GM23248 (cell line): ENCODE measurements at places on chromosomes 16 and 17.

GRCh38 chr17:61002316-61002736, 324.7 kb downstream of the BCAS3 start:
- DNase-seq = peak; percentile 78

DNA sequence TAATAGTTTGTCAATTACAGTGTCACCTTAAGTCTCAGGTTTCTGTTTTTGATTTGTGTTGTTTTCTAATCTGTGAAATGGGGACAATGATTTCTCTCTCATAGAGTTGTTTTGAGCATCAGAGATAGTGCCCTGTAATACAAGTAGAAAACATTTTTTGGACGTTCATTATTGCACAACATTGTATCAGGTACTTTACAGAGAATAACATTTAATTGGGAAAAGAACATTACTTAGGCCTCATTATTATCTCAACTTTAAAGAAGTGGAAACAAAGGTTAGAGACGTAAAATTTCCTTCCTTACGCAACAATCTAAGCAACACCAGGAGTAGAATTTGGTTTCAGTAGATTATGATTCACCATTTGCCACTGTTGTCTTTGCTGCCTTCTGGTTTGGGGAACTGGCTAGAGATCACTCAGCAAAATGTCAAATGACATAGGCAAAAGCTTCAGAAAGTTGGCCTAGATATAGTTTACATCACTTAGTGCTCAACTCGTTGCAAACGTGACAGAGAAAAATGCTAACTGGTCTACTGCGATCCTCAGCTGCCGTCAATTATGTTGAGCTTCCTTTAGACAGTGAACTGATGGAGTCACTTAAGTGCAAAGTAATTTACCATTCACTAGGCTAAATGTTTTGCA, 1026.8 kb downstream of the CDH11 start:
- DNase-seq = peak; percentile 69

GRCh38 chr16:7443142-7443541, 110.5 kb downstream of the RBFOX1 start:
- DNase-seq = no peak

GRCh38 chr17:77872199-77872598, 86.3 kb upstream of the TNRC6C start:
- DNase-seq = no peak

- DNase-seq = no peak
Observed at GRCh38 chr17:1918346-1919162, 88.7 kb downstream of the RPA1 start.

DNA sequence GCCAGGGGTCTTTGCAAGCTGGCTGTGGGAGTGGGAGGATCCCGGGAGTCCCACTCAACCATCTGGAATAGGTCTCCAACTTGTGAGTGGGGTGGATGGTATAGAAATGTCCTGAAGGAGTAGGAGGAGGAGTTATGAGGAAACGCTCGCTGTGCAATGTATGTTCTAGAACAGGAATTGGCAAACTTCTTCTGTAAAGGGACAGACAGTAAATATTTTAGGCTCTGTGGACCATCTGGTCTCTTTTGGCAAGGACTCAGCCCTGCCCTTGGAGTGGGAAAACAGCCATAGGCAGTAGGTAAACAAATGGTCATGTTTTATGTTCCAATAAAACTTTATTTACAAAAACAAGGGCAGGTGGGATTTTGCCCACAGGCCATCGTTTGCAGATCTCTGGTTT, 149.2 kb downstream of the NPIPB5 start:
- no peak for DNase-seq

DNA sequence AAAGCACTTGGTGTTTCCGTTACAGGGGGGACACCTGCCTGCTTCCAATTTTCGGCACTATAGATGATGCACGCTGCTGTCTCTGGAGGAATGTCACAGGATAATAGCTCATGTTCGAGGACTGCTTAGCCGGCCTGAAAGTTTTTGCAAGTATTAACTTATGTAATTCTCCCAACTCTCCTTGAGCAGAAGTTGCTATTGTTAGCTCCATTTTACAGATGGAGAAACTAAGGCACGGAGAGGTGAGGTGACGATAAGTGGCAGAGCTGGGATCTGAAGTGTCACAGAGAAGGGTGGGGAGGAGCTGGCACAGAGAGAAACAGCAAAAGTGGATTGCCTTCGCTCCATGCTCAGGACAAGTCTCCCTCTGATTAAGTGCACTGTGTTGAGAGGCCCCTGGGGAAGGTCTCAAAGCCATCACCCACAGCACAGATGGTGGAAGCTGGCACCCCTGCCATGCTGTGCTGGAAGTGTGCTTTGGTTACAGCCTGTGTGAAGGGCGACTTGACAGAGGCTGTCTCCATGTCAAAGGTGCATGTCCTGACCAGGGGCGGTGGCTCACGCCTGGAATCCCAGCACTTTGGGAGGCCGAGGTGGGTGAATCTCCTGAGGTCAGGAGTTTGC, 40.8 kb upstream of the MEAK7 start:
- no peak for DNase-seq

DNA sequence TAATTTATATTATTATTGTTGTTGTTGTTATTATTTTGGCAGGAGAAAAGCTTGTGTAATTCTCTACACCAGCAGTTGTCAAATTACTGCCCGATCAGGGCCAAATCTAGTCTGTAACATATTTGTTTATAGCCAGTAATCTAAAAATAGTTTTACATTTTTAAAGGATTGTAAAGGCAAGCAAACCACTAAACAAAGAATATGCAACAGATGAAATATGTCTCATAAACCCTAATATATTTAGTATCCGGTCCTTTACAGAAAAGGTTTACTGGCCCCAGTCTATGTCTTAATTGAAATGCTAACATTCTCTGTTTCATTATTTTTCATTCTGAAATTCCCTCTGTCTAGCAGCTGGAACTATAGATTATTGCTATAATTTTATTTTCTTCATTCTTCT, 709.5 kb downstream of the KCNJ2 start:
- no peak for DNase-seq

GRCh38 chr16:2692948-2693651, 10.8 kb downstream of the KCTD5 start:
- no peak for DNase-seq

GRCh38 chr16:7976563-7976962, 613.7 kb downstream of the TMEM114 start:
- no peak for DNase-seq

DNA sequence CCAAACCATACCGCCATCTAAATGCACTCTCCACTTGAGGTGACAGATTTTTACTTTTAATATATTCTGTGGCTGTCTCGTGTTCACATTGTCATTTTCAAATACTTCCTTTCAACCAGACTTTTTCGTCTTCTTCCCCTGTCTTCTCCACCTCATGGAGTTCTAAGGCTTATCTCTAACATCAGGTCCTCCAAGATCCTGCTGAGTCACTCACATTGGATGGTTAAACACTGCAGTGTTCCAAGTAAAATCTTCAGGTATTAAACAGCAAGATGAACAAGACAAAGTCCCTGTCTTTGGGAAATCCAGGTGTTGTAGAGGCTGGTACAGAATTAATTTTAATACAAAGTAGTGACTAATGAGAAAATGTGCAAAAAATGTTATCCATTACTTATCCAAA, 330.2 kb upstream of the KIF2B start:
- no peak for DNase-seq

GRCh38 chr16:3856367-3857141, 24.0 kb downstream of the CREBBP start:
- DNase-seq = no peak

DNA sequence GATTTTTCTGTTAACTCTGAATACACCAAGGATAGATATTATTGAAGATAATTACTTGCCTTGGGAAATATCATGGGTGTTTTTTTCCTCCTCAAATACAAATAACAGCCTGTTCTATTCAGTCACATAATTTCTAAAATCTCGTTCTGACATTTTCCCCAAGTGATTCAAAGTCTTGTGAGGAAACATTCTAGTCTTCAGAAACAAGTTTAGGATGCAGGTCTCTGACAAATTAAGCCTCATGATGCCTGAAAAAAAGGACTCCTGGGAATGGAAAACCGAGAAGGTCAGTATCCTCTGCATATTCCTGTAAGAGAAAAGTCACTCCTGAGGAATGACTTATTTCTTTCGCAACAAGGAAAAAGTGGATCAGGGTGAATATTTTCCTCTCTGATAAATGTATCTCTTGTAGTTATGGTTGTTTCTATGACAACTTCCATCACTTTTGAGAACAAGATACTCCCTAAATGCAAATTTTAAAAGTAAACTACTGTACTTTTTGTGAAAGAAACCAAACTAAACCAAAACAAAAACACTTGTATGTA, 384.6 kb downstream of the CNTNAP4 start:
- DNase-seq = no peak

GRCh38 chr16:8722025-8722348, 47.6 kb downstream of the ABAT start:
- DNase-seq = no peak

- peak; percentile 31 for DNase-seq
Observed at GRCh38 chr17:2656283-2656682, 55.3 kb downstream of the CLUH start.

GRCh38 chr17:42050393-42051012, at the start of gene C17orf113:
C17orf113 (minus strand) TSS chr17:42050601; CDS start chr17:42043376, 7,225 bp downstream.
- DNase-seq = peak; percentile 55

GRCh38 chr16:9511389-9511788, 419.9 kb downstream of the HAPSTR1 start:
- no peak for DNase-seq

- peak; percentile 75 for DNase-seq
Observed at GRCh38 chr17:77321649-77322513, 181.1 kb downstream of the SEC14L1 start.

GRCh38 chr16:50532576-50532975, 15.6 kb upstream of the NKD1 start:
- DNase-seq = no peak

GRCh38 chr17:67602974-67603373, 114.8 kb upstream of the NOL11 start:
- DNase-seq = peak; percentile 63

DNA sequence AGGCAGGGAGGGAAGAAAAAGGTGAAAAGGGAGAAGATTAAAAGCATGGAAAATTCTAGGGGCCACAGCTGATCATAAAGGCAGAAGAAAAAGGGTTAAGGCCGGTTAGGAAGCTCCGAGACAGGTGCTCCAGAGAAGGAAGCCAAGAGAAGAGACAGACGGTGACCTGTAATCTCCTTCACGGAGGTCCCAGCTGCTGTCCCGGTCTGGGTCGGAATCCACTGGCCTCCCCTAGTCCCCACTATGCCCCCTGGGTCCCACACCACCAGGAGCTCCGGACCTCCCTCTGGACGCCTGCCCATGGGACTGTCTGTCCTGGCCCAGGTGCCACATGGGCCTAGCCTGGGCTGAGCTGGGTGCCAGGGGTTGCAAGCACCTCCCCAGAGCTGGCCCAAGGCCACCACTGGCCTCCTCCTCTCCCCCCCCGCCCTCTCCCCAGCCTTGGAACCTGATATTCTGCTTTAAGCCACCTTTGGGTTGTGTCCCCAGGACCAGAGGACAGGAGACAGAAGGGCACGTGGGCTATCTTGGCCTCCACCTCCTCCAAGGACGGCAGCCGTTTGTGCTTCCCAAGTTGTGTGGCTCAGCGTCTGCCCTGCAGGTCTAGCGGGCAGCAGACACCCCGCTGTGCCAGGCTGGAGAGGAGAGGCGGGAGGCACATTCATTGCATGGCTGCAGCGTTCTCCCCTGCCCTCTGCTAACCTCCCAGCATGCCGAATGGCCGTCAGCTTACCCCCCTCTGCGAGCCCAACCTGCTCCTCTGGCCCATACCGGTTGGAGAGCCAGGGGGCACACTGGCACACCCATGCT, 102.4 kb downstream of the ENGASE start:
- DNase-seq = no peak

GRCh38 chr17:18006495-18007239, 32.3 kb downstream of the ATPAF2 start:
- no peak for DNase-seq

GRCh38 chr16:71426880-71427615, 14.8 kb downstream of the TLE7 start:
- DNase-seq = no peak

- no peak for DNase-seq
Observed at GRCh38 chr16:794091-794822, 5.8 kb downstream of the CHTF18 start.

DNA sequence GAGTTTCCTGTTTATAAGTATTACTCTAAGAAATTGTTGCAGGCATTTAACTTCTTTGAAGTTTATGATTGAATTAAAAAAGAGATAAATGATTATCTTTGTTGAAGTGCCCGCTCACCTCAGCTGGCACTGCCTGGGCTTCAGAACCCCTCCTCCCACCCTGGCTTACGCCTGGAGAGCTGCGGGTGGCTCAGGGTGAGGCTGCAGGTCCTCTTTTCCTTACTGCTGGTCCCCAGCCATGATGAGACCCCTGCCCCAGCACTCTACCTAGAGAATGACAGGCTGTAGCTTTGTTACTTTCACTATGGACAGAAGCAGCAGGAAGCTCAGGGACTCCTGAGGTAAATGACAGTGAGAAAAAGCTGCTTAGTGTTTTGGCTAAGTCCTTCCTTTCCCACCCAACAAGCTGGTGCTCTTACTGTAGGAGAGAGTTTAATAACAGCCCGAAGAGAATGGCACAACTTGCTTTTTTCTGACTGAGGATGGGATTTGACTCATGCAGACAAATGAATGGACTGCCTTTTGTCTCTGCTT, 62.1 kb downstream of the EPN2 start:
- DNase-seq = no peak

GRCh38 chr17:28949185-28950016, 1.9 kb downstream of the PHF12 start:
- DNase-seq = peak; percentile 89

DNA sequence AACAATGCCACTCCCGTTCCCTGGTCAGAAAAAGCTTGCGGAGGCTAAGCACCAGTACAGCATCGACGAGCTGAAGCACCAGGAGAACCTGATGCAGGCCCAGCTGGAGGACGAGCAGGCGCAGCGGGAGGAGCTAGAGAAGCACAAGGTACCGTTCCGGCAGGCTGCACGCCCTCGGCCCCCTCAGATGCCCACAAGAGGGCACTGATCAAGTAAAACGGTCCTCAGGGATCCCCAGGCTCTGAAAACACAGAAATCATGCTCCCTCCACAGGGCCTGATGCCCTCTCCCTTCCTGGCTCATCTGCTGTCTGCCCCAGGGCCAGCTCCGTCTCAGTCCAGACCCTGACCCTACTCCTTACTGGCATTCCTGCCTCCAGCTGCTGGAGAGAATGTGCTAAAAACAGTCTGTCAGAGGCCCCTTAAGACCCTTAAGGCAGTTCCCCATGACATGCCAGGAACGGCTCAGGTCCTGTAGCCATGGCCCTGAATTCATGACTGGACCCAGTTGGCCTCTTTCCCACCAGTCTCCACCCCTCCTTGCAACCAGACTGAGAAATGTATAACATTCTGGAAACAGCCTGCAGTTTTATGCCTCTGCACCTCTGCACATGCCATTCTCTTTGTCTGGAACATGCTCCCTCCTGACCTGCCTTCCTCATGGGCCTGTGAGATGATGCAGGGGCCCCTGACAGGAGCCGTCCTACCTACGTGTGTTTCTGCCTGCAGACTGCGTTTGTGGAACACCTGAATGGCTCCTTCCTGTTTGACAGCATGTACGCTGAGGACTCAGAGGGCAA, 21.8 kb downstream of the DRC3 start:
- DNase-seq = peak; percentile 37
